Dorsolateral prefrontal cortex (tissue), 122 donors: ENCODE measurements at places on chromosomes 3 and 15. TPM values are rescaled to one million over a fixed set of nuclear protein-coding genes. Genes with fewer than 3 reads are reported as not detected.

Gene CCR2
- total RNA-seq: not detected

Gene SPESP1
- total RNA-seq: 2.6 TPM

Gene CHST14
- total RNA-seq: 3.9 TPM

Gene GPR149
- total RNA-seq: 0.92 TPM

Gene RHCG
- 11.6 TPM for total RNA-seq

Gene SLC6A20
- 1.8 TPM for total RNA-seq

Gene MASP1
- 6.7 TPM for total RNA-seq

Gene SERF2
- 254 TPM for total RNA-seq

Gene SYNPR
- total RNA-seq: 93.0 TPM

Gene ADGRG7
- total RNA-seq: not detected

Gene OR5AC2
- total RNA-seq: not detected

Gene RETNLB
- total RNA-seq: not detected
